ENCODE measurements at places on chromosomes 3 and 15.
A peak's percentile ranks its signal among the peaks of the same experiment; 100 is the strongest.

DNA sequence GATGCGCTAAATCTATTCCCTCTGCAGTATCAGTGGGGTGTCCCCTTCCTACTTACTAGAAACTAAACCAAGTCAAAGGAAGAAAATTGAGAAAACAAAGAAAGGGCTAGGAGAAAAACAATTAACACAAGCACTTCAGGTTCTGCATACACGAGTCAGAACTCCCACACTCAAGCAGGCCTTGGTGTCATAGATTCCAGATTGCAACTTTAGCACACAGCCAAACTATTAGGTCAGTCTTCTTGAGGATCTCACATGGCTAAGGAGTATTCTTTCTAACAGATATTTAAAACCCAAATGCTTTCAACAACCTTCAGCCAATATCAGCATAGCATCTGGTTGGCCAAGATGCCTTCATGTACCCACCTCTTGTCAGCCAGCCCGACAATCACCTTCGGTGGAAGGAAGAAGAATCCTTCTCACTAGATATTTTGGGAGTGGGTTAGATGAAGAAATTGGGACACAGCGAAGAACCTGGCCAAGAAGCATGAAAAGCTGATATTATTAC, 340.0 kb downstream of the VPS13C start:
- DNase-seq: no peak

GRCh38 chr15:72786676-72787345, 3.3 kb upstream of the ADPGK start:
- no peak for DNase-seq

GRCh38 chr3:134682196-134682880, 31.5 kb upstream of the KY start:
- no peak for DNase-seq

GRCh38 chr3:64621275-64621674, 66.5 kb downstream of the ADAMTS9 start:
- no peak for DNase-seq

- DNase-seq: peak; percentile 42
These were observed 1.3 kb upstream of the KCNH8 start for GRCh38 chr3:19146685-19147650.

DNA sequence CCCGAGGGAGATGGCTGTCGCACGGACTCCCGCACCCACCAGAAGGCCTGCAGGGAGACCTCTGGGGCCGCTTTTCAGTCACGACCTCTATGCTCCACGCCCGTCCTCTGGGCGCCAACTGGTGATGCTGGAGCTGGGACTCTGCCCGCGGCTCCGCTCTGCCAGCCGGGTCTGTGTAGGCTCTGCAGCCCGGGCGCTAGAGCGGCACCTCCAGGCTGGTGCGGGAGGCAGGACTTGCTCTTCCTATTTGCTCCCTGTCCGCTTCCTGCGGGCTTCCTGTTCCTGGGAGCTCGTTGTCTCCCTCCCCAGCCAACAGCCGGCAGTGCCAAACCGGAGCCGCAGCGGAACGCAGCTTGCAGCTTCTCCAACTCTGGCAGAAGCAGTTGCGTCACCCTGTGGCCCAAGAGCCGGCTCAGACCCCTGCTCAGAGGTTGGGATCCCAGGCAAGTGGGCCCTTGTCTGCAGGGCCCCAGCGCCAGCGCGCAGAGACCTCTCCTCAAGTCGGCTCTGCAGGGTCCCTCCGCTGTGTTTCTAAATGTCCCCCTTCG, 285.9 kb downstream of the XXYLT1 start:
- peak; percentile 50 for DNase-seq

DNA sequence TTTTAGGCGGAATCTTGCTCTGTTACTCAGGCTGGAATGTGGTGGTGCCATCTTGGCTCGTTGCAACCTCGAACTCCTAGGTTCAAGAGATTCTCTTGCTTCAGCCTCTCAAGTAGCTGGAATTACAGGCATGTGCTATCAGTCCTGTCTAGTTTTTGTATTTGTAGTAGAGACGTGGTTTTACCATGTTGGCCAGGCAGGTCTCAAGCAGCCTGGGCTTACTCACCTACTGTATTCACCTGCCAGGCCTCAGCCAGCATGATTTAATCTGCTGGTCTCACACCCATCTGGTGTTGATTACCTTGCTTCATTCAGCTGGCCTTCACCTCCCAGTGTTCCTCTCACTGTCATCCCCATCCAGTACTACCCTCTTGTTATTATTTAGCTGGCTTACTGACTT, 102.0 kb downstream of the IL12A start:
- DNase-seq: no peak

- DNase-seq: no peak
These were observed 45.9 kb upstream of the CP start for GRCh38 chr3:149267565-149267964.

GRCh38 chr3:62462104-62462762, 88.9 kb upstream of the FEZF2 start:
- DNase-seq: no peak

DNA sequence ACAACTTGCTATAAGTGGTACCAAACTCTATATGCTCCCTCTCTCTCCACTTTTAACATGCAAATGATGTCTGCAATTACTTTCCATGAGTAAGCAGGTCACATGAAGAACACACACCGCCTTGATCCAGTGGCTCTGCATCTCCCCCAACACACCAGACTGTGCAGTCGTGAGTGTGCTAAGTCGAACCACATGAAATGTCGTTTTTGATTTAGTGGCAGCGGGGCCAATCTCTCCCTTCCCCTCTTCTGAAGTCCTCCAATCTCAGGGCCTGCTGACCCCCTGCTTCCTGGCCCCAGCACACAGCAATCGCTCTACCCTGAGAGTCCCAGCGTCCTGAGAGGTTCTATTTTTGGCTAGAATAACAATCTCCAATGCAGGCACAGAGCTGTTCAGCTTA, 312.5 kb downstream of the SHQ1 start:
- no peak for DNase-seq

GRCh38 chr15:68658641-68659358, 80.0 kb downstream of the CORO2B start:
- DNase-seq: no peak

DNA sequence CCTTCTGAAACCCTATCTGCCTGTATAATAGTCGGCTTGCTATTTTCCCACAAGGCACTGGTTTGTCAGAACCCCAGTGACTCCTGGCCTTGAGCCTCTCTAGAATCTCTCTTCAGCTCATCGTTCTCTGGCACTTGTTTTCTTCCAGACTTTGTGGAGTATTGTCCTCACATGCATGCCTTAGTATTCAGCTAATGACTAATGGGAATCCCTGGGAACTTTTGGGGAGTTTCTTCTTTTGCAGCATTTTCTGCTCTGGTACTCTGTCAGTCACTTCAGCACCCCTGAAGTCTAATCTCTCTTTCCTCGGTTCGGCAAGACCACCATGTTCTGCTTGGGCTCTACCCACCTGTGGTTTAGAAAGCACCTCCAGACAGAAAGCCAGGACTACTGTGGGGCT, 35.8 kb upstream of the THRB start:
- no peak for DNase-seq

All from substantia nigra (tissue), 51 donors.